ENCODE measurements at places on chromosomes 5 and 9.

- peak; percentile 68 for DNase-seq
Measured at GRCh38 chr5:10987925-10988504, 227.0 kb upstream of the DAP start.

- no peak for DNase-seq
Measured at GRCh38 chr5:159416438-159416837, 86.2 kb upstream of the IL12B start.

DNA sequence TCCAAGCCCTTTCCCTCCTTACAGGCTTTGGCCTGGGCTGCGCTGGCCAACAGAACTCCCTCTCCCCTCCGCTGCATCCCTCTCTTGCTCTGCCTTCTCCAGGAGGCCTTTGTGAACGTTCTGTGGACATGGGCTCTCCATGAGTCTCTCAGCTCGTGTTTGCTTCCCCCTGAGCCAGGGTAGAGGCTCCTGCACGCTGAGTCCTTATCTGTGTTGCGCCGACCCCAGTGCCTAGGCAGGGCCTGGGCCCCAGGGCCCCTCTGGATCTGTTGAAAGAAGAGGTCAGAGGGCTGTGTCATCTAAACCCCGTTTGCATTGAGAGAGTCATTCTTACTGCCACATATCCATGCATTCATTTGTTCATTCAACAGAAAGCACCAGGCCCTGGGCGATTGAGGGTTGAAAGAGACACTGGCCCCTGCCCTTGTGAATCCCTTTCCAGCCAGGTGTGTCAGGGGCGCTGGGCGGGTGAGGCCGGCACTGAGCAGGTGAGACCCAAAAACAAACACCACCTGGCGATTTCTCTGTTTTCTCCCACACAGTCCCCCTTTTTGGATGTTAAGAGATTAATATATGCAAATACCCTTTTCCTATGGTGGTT, 111.2 kb upstream of the IER5L start:
- no peak for DNase-seq

- DNase-seq = no peak
Measured at GRCh38 chr9:89929673-89930480, 325.1 kb downstream of the GADD45G start.

GRCh38 chr9:114507726-114508125, 2.5 kb upstream of the WHRN start:
- no peak for DNase-seq

DNA sequence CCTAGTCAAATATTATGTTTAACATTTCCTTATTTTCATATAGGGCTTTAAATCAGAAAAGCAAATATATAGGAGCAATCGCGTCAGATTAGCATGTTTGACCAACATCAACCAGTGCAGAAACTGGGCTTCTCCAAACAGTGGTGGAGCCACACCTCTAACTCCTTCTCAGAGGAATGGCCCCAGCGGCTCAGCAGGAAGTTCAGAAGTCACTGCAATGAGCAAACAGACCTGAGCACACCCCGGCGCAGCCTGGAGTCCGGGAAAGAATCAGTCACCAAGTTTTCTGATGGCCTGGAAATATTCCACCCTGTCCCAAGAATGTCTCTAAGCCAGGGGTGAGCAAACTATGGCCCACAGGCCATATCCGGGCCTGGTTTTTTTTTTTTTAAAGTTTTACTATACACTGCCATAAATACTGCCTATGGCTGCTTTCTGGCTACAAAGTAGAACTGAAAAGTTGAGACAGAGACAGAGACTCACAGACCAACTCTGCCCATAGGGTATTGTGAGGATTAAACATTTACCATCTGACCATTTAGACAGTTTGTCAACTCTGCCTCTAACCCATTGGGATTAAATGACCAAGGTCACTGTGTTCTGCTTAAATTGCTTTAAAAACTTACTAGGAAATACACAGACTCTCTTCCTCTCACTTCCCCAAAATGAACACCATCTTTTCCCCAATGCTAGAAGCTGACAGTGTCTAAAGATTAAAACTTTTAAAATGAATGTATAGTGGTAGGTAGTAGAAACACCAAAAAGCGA, 5.4 kb downstream of the GOLM1 start:
- no peak for DNase-seq

DNA sequence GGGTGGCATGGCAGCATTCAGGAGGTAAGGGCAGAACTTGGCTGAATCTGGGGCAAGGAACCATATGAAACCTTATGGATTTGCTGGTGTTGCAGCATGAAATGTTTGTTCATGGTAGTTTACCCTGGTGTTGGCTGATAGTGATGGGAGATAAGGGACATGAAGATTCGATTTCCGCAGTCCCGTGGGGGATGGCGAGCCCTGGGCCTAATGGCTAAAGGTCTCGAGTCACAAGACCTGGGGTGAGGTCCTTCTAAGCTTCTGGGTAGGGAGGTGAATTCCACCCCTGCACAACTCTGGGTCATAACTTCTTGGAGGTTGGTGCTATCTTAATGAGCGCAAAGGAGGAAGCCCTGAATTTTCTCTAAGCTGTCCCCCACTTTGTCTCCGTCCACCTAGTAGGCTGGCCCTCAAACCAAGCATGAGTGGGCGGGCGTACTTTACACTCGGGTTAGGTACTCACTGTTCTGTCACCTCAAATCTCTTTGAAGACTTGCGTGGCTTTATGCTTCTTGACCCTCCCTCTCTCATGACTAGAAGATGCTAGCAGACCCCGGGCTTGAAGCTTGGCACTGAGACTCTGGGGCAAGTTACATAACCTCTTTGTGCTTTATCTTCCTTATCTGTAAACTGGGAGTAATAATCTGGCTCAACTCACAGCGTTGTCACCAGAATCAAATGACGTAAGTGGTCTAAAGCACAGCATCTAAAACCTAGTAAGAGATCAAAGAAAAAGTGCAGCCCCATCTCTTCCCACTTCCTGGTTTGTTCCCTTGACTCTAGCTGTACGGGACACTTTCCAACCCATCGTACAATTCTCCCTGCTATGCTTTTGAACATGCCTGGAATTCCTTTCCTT, 72.5 kb downstream of the BASP1 start:
- DNase-seq = no peak

DNA sequence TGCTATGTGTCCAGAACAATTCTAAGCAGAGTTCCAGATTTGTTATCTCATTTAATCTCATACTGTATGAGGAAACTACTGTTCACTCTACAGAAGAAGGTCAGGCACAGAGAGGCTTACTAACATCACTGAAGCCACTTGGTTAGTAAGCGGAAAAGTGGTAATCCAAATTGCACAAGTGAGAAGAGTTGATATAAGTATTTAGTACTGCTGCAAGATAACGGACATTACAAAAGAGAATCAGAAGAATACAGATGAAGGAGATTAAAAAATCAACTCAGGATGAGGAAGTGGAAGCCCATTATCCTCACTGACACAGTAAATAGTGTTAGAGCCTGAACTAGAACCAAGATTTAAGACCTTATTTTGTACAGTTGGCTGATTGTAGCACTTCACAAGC, 22.3 kb upstream of the TLR4 start:
- no peak for DNase-seq

DNA sequence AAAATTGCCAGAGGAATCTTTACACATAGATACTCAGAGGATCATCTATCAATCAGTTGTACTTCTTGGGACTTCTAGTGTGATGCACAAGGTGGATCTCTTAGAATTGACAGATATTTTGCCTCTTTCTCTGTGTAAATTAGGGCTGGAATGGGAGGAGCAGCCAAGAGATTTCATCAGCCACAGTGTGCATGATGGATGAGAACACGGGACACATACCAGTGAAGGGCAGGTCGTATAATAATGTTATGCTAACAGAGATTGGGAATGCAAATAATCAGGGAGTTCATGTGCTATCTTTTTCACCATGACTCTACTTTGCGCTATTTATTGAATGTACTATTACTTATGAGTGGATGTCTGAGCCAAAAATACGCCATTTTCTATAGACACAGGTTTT, 43.3 kb upstream of the ISOC1 start:
- no peak for DNase-seq

DNA sequence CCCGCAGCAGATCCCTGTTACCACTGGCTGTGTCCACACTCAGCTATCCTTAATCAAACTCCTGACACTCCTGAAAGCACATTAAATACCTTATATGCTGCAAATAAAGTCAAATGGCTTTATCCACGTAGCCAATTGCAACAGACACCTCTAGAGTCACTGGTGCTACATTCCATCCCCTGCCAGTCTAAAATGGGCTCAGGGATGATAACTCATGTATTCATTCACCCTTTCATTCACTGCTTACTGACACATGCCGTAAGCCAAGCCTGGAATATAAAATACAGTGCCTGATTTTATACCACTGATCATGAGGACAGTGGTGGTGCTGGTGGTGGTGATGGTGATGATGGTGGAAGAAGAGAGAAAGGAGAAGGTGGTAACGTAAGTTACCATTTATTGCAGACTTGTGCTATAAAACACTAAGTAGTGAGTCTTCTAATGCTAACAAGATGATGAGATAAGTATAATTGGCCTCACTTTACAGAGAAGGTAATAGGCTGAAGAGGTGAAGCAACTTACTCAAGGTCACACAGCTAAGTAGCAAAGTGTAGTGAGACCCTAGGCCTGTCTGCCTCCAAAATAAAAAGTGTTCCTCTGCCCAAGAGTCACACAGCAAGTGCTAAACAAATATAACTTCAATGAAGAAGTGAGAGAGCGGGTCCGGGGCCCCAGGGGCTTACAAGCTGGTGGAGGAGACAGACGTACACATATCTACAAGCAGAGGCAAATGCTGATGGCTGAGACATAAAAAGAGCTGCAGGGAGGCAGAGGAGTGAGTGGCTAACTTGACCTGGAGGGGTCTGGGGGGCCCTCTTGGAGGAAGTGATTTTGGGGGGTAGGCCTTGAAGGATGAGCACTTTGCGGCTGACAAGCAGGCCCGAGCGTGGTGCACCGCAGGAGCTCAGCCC, 1.2 kb downstream of the TTLL11 start:
- DNase-seq = no peak
